ENCODE measurements at places on chromosomes 6 and 20.

GRCh38 chr20:57393321-57394120 is 2.3 kb downstream of the RBM38 start:
- no peak for DNase-seq

- no peak for DNase-seq
These were observed 136.1 kb upstream of the FAM83B start for GRCh38 chr6:54710456-54710855.

DNA sequence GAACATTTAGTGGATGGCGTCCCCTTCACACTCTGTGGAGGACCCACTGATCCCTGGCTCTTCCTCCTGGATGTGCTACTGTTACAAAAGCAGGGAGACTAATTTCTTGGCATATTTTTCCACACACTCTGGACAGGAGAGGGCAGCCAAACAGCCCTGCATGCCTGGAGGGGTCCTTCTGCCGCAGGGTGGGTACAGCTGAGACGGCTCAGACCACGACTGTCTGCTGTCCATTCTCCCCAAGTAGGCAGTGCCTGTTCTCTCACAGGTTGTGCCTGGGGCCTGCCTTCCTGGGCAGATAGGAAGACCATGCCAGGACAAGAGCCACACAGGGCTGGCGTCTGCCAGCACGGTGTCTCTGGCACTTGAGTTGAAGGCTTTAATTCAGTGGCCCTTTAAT is 260.1 kb downstream of the FOXC1 start:
- no peak for DNase-seq

DNA sequence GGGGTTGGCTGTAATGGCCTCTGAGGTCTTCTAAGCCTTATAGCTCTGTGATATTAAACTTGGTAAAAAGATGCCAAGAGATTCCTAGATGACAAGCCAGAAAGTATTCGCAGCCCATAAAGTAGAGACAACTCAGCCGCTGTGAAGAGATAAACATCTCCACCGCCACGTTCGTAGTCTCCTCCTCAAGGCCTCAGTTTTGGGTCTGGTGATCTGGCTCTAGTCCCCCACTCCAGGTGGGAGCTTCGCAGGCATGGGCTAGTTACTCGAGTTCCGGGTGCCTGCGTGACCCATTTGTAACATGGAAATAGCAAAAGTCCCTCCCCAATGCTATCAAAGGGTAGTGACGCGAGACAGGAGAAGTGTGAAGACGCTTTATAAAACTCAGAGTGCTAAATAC is 28.3 kb upstream of the AFDN start:
- DNase-seq = no peak

- DNase-seq = no peak
These were observed 120.4 kb downstream of the SYNDIG1 start for GRCh38 chr20:24589815-24590177.

GRCh38 chr20:2086980-2087377 is 14.6 kb upstream of the STK35 start:
- DNase-seq = no peak

GRCh38 chr6:143528164-143528811 is 16.8 kb upstream of the FUCA2 start:
- no peak for DNase-seq

DNA sequence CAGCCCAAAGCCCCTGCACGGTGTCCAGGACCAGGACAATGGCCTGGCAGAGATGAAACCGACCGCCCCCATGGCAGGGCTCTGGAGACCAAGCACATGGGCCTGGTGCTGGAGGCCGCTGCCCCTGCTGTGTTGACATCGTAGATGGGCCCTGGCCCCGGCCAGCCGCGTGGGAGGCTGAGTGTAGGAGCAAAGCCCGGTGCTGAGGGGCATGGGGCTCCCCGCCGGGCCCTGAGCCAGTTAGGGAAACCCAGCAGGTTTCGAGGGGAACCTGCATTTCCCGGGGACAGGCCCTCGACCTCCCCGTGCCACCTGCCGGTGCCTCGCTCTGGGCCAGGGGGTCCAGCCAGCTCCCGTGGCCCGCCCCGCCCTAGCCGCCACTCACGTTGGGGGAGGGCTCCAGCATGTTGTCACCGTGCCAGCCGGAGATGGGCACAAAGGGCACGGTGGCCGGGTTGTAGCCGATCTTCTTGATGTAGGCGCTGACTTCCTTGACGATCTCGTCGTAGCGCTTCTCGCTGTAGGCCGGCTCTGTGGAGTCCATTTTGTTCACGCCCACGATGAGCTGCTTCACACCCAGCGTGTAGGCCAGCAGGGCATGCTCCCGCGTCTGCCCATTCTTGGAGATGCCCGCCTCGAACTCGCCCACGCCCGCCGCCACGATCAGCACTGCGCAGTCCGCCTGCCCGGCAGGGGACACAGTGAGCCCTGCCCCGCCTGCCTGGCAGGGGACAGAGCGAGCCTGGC is 4.3 kb downstream of the EEF1A2 start:
- no peak for DNase-seq

DNA sequence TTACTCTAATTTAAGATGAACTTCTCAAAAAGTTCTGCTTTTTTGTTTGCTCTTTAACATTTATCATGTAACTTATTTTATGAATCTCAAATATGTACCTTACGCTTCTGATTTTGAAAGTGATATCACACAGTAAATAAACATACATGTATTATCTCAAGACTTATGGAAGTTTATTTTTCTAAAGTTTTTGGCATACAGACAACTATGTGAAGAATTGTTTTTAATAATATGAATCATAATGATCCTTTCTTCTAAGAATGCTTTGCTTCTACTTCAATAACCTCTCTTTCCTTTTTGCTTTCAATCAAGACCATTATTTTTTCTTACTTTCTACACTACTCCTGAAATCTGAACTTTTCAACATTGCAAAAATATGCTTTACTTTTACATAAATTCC is 816.4 kb downstream of the EYS start:
- DNase-seq = no peak

GRCh38 chr20:37490663-37491350 is 30.2 kb upstream of the NNAT start:
- no peak for DNase-seq

- DNase-seq = no peak
These were observed 176.1 kb downstream of the TRIM27 start for GRCh38 chr6:28747631-28748157.

- no peak for DNase-seq
These were observed 66.1 kb downstream of the FAM120B start for GRCh38 chr6:170372380-170373325.

- DNase-seq = no peak
These were observed 289.6 kb downstream of the TBC1D7 start for GRCh38 chr6:13038741-13039190.

DNA sequence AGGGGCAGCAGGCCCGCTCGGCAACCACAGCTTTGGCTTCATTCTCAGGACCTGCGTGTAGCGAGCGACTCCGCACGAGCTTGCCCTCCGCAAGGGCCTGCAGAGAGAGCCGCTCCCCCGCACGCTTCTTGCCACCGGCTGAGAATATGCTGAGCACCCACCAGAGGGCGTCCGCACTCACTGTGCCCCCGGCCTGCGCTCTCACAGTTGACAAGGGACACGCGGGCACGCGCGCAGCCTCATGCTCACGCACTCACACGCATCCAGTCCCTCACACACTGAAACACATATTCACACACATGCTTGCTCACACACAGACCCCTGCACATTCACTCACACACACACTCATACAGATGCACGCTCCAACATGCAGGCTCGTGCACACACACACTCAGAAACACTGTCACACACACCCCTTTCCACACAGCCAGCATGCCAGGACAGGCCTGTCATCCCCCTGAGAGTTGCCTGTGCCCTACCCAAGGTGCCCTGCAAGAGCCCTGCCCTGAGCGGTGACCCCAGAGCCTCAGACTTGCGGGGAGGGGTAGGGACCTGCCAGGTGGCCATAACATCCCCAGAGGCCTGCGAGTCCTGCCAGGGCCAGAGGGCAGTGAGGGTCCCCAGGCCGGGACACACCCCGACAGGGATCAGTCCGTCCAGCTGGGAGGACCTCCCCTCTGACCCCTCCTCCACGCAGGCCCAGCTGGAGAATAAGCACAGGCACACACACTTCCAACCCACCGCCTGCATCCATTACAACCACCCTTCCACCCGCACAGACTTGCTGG is 174.1 kb downstream of the BMP7 start:
- peak; percentile 61 for DNase-seq

- no peak for DNase-seq
These were observed 135.3 kb downstream of the SOBP start for GRCh38 chr6:107625264-107625663.

DNA sequence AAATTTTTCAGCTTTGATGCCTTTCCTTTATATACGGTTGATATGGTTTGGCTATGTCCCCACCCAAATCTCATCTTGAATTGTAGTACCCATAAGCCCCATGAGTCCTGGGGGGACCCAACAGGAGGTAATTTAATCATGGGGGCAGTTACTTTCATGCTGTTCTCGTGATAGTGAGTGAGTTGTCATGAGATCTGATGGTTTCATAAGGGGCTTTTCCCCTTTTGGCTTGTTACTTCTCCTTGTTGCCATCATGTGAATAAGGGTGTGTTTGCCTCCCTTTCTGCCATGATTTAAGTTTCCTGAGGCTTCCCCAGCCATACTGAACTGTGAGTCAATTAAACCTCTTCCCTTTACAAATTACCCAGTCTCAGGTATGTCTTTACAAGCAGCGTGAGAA is 66.8 kb downstream of the ARHGAP18 start:
- DNase-seq = no peak
